ENCODE measurements at places on chromosomes 1 and 21.

DNA sequence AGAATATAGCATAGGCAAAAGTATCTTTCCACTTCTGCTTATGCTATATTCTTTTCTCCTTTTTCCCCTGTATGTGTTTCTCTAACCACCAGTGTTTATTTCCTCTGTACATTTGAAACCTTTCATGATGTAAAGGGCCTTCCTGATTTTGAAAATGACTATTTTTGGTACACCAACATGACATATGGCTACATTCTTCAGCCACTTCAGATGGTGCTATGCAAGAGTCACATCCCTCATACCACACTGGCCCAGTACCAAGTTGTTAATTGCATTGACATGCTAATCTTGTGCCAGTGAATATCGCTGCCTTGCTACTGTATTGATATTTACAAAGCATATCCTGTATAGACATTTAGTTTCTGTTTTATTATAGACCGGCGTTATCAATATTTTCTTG is 408.7 kb downstream of the NCAM2 start:
- no peak for DNase-seq

DNA sequence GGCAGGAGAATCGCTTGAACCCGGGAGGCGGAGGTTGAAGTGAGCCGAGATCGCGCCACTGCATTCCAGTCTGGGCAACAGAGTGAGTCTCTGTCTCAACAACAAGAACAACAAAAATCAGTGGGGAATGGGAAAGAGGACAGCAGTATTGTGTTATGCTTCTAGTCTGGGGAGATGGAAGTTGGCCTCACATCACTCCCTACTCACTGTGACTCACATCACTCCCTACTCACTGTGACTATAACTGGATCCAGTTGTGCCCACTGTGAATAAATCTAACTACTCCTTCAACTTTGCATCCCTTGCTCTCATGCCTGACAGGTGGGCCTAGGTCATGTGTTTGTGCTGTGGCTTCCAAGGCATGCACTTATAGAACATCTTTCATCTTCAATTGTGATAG is 285.4 kb upstream of the USP24 start:
- DNase-seq, result no peak

GRCh38 chr1:84853741-84854721 is 39.0 kb downstream of the LPAR3 start:
- peak; percentile 88 for DNase-seq

GRCh38 chr1:25500694-25501093 is 42.7 kb upstream of the LDLRAP1 start:
- no peak for DNase-seq

- DNase-seq, result no peak
These were observed 44.8 kb upstream of the PRDX6 start for GRCh38 chr1:173432331-173432730.

DNA sequence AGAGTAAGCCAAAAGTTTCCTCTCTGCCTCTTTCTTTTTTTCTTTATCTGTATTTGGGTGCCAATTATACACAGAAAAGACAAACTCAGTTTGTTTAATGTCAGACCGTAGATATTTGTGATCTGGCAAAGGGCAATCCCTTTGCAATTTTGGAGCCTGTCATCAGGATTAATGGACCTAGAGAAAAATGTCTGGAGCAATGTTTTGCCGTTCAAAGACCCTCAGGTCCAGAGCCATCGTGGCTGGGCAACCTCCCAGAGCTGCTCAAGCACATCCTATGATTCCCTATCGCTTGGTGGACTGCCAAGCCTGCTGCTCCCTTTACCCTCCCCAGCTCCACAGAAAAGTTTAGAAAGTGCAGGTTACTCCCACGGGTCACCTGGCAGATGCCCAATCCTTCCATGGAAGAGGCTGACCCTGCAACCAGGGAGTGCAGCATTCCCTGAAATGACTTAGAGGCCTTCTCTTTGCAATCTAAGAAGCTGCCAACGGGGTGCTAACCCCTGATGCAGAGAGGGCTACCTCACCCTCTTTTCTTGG is 112.5 kb upstream of the NGF start:
- DNase-seq, result no peak

DNA sequence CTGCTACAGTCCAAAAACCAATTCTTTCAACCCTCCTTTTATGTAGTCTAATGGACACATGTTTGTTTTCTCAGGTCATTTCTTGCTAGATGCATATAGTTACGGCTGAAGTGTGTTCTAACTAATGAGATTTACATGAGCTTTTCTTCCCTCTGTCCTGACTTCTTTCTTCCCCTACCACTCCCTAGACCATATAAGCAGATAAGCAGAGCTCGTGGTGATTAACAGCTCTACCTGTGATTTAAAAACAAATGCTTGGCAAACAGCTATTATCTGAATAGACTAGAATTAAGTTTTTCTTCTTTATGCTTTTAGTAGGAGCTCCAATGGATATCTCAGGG is 18.6 kb downstream of the KHDRBS1 start:
- no peak for DNase-seq

DNA sequence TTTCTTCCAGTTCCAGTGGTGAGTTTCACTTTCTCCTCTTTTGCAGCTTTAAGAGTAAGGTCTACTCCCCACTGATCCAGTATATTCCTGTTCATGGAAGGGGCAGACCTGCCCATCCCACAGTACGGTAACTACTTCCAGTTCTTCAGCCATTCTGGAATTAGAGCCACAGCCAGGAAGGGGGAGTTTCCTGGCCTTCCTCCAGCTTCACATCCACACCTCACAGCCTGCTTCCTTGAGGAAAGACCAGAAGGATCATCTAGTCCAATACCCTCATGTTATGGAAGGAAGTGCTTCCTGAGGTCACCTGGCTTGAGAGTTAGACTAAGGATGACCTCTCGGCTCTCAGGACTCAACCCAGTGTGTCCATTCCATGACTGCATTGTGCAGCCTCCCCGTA is 597.8 kb downstream of the KIF26B start:
- DNase-seq, result no peak

GRCh38 chr21:44927587-44928461 is 7.1 kb upstream of the ITGB2 start:
- peak; percentile 76 for DNase-seq

- no peak for DNase-seq
These were observed 20.0 kb downstream of the AHCYL1 start for GRCh38 chr1:110004583-110004982.

- no peak for DNase-seq
These were observed 12.2 kb upstream of the CDK18 start for GRCh38 chr1:205492201-205492667.

GRCh38 chr1:10795276-10796021 is 997 bp downstream of the CASZ1 start:
- DNase-seq, result no peak

GRCh38 chr1:236685917-236686814 is at the start of gene ACTN2:
Gene ACTN2, plus strand, starts transcription at chr1:236686499. Its CDS starts 175 bp downstream, at chr1:236686674.
- DNase-seq, result peak; percentile 59

DNA sequence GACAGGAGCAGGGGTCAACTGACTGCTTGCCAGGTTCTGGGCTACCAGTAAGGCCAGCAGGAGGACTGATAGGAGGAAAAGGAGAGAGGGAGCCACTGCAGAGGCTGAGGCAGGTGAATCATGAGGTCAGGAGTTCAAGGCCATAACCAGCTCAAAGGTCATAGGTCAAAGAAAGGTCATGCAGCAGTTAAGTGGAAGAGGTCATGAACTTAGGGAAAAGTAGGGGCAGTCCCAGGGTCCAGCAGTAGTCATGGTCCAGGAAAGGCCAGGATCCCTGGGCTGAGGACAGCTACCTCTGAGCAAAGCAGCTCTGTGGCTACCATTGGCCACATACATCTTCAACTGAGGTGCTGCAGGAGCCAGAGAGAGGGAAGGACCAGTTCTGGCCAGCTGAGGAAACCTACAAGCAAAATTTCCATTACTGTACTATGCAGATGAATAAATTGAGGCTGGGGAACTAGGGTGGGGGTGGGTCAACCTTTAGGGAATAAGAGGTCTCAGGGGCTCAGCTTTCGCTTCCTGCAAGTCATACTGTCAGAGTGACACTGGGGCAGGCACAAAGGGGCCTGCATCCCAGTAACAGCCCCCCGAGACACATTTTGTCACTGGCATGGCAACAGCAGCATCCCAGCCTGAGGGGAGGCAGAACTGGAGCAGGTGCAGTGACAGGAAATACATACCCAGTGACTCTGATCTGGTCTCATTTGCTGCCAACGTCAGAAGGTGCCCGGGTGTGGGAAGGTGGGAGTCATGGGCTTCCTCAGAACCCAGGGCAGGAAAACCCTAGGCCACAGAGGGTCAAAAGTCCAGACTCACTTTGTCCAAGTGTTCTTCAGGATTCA is 5.2 kb upstream of the INPP5B start:
- DNase-seq, result no peak

- DNase-seq, result no peak
These were observed 28.6 kb downstream of the LGR6 start for GRCh38 chr1:202221911-202222909.

DNA sequence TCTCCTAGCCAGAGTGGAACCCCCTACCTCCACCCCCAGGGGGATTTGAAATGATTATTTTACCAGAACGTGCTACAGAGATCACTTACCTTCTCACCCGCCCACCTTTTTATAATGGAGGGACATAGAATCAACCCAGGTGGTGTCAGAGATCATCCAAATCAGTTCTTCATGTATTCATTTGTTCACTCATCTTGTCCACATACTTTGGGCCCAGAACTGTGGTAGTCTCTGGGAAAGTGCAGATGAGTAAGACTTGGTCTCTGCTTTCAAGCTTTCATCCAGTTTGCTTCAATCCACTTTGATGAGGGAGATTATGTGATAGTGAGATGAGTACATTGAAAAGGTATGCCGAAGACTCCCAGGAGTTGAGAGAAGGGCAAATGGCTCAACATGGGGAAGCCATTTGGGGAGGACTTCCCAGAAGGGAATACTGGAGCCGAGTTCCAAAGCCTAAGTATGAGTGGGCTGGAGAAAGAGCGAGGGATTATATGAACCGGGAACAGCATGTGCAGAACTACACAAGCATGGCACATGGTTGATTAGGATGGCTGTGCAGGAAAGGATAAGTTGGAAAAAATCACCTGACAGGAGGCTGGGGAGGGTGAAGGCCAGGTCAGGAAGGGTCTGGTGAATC is 1.9 kb downstream of the FGGY start:
- DNase-seq, result no peak

GRCh38 chr1:153597206-153597605 is 15.7 kb downstream of the S100A16 start:
- DNase-seq, result no peak

GRCh38 chr1:25890239-25891034 is 14.9 kb upstream of the PAQR7 start:
- DNase-seq, result no peak

- peak; percentile 55 for DNase-seq
These were observed 4.9 kb downstream of the RGS1 start for GRCh38 chr1:192580351-192580962.

DNA sequence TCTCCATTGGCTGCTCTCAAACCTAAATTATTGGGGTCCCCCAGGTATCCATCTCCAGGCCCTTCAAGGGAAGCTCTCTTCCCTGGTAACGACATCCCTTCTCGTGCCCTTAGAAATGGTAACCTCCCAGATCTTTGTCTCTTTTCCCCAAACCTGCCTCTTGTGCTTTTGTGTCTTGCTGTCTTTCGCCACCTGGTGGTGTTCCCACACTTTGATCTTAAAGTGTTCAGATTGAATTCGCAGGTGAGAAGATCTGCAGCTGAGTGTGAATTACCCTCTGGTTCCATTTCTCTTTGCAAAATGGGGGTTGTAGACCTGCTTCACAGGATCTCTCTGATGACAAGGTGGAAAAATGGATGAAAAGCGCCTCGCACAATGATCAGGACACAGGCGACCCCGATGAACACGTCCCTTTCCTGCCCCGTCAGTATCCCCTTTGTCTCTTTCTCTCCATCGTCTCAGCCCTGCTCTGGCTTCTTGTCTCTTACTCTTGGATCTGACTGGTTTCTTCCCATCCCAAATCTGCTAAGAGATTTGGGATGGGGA is 53.1 kb downstream of the DOP1B start:
- peak; percentile 79 for DNase-seq

DNA sequence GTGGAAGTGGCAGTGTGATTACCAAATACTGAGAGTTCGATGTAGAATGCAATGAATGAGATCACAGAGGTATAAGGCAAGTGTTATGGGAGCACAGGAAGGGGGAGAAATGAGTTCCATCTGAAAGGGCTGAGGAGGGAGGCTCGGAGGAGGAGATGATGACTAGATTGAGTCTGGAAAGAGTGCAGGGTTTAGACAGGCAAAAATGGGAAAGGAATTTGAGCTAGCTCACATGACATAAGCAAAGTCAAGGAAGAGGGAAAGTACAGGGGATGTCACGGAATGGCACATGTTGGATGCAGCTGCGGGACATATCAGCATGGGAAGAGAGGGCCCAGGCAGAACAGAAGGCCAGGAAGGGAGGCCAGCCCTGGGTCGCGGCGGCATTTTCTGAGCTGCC is 132.7 kb downstream of the RUNX1 start:
- no peak for DNase-seq

DNA sequence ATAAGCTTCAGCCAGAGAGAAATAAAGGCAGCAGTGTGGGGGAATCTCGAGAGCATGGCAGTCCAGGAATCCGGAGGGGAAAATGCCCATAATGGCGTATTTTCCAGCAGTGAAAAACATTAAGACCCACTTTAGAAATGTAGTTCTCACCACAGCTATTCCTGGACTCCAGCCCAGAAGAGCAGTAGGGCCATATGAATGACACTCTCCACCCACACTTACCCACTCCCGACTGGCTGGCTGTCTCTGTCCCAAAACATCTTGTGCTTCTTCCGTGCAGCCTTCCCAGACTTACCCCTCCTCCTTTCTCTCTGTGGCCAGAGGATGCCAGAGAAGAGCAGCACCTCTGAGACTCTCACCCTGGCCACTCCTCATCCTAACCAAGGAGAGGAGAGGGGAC is 56.4 kb downstream of the TRABD2B start:
- no peak for DNase-seq

DNA sequence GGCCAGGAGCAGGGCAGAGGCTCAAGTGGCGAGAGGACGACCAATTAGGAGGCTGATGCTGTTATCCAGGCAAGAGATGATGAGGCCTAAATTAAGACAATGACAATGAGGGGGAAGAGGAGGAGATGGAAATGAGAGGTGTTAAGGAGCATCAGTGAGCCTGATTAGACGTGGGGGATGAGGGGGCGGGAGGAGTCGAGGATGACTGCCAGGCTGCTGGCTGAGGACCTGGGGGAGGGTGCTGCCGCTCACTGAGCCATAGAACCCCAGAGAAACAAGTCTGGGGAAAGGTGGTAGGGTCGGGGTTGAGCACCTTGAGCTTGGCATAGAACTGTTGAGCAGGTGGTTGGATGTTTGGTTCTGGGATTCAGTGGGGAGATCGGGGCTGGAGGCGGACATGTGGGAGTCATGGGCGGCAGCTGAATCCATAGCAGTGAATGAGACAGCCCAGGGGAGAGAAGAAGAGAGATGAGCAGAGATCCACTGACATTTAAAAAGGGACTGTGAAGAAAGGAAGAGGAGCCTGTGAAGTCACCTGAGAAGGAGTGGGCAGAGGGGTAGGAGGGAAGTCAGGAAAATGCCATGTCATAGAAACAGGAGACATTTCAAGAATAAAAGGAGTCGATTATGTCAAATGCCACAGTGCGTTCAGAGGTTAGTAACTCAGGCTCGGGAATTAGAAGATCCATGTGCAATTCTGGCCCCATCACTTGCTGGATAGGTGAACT is 28.5 kb downstream of the DLGAP3 start:
- DNase-seq, result no peak

GRCh38 chr1:3918966-3919611 is 19.0 kb upstream of the C1orf174 start:
- no peak for DNase-seq

All from hematopoietic multipotent progenitor cell (in vitro differentiated cells).